ENCODE measurements at places on chromosomes 6 and 20.

- peak; percentile 59 for DNase-seq
These were observed 61.9 kb upstream of the ELOVL5 start for GRCh38 chr6:53410508-53411258.

DNA sequence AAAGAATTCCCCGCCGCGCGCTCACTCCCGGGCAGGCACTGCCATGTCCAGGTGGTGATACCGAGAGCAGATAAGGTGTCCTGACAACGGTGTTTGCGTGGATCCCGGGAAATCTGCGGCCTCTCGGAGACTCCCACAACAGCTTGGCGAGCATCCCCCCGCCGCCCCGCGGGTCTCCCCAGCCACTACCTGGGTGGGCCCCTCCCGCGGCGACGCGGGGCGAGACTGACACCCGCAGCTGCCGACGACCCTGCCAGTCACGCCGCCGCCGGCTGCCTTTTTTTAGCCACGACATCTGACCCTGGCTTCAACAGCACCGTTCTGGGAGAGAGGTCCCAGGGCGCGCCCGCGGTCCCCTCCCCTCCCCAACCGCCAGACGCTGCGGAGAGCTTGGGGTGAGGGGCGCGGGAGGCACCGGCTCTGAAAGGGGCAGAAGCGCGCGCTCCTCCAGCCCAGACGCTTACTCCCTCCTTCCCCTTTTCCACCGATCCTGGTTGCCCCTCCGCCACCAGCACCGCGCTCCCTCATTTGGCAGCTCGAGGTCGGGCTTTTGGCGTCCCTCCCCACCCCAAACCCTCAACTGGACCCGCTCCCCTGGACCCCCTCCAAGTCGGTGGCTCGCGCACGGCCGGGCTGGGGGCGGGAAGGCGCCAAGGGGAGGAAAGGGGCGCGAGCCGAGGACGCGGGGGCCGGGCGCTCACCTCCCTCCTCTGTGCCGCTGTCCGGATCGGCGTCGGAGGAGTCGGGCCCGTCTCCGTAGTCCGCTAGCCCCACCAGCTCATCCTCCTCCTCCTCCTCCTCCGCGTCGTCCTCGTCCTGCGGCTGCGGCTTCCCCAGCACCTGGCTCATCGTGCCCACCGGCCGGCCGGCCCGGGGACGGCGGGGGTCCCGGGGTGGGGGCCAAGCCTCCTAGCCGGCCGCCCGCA is 665 bp downstream of the RRAGD start:
- no peak for DNase-seq

- DNase-seq: no peak
These were observed 35.5 kb upstream of the TBXT start for GRCh38 chr6:166203003-166203640.

GRCh38 chr20:25054995-25055629 is 2.8 kb downstream of the ACSS1 start:
- no peak for DNase-seq

DNA sequence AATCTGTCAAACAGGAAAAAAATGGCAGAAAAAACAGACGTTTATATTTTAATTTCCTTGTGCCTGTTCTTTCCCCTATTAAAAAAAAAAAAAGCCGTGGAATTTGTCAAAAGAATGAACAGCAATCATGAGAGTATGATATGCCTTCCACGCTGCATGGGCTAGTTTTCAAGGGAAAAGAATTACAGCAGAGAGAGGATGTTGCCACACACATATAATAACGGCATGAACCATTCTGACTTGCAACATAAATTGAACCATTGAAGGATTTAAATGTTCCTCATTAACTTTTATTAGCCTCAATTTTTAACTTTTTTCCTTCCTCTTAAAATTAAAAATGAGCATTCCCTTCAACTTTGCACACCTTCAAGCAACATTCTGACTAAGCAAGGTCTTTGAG is 301.8 kb downstream of the FOXC1 start:
- peak; percentile 39 for DNase-seq

GRCh38 chr6:161434350-161434749 is 160.5 kb upstream of the AGPAT4 start:
- no peak for DNase-seq

- DNase-seq: no peak
These were observed 28.1 kb downstream of the ALDH8A1 start for GRCh38 chr6:134921721-134922261.

GRCh38 chr6:157989541-157990289 is 8.1 kb downstream of the SYNJ2 start:
- no peak for DNase-seq

- DNase-seq: no peak
These were observed 3.0 kb downstream of the PRSS16 start for GRCh38 chr6:27250277-27251111.

GRCh38 chr20:63132715-63133471 is 83.0 kb downstream of the YTHDF1 start:
- DNase-seq: no peak

DNA sequence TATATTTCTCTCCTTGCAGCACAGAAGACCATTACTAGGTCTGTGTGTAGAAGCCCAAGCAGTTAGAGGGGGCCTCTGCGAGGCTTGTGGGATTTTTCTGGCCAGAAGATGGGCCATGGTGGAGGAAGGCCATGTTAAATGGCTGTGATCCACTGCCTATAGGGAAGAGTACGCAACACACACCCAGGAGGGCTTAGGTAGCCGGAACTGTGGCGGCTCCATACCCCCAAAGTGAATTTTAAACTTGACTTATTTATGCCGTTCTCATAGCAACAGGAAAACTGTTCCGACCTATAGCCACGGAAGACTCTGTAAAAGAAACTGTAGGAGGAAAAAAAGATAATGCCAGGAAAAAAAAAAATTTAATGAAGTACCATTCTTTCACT is 69.5 kb downstream of the SLX4IP start:
- DNase-seq: no peak

- peak; percentile 59 for DNase-seq
These were observed 7.4 kb downstream of the SENP6 start for GRCh38 chr6:75608956-75609533.

DNA sequence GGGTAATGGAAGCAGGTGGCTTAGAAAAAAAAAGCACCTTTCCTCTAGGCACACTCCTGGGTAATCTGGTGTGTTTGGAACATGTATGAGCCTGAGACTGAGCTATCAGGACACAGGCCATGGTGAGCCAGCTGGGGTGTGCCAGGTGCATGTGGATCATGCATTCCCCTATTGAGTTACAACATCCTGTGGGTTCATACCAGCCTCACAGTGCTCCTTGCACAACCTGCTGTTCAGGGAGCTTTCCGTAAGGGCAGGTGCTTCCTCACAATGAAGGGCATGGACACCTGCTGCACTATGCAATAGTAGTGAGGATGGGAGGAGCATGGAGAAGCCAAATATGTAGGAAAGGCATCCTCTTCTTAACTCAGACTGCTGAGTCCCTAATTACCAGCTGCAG is 197.2 kb upstream of the SUPT3H start:
- DNase-seq: no peak

GRCh38 chr6:158987657-158988056 is 12.3 kb downstream of the RSPH3 start:
- no peak for DNase-seq

- DNase-seq: peak; percentile 27
These were observed 208.7 kb downstream of the PRL start for GRCh38 chr6:22087960-22088706.

DNA sequence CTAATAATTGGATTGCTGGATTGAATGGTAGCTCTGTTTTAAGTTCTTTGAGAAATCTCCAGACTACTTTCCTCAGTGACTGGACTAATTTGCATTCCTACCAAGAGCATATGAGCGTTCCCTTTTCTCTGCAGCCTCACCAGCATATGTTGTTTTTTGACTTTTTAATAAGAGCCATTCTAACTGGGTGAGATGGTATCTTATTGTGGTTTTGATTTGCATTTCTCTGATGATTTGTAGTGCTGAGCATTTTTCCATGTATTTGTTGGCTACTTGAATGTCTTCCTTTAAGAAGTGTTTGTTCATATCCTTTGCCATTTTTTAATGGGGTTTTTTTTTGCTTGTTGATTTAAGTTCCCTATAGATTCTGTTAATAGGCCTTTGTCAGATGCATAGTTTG is 94.7 kb upstream of the AHI1 start:
- DNase-seq: no peak

GRCh38 chr6:39432330-39433025 is 110.0 kb upstream of the KCNK16 start:
- DNase-seq: no peak

- no peak for DNase-seq
These were observed 78.0 kb downstream of the PSMB1 start for GRCh38 chr6:170475118-170475517.

GRCh38 chr6:13384506-13384905 is 56.2 kb upstream of the TBC1D7 start:
- no peak for DNase-seq

DNA sequence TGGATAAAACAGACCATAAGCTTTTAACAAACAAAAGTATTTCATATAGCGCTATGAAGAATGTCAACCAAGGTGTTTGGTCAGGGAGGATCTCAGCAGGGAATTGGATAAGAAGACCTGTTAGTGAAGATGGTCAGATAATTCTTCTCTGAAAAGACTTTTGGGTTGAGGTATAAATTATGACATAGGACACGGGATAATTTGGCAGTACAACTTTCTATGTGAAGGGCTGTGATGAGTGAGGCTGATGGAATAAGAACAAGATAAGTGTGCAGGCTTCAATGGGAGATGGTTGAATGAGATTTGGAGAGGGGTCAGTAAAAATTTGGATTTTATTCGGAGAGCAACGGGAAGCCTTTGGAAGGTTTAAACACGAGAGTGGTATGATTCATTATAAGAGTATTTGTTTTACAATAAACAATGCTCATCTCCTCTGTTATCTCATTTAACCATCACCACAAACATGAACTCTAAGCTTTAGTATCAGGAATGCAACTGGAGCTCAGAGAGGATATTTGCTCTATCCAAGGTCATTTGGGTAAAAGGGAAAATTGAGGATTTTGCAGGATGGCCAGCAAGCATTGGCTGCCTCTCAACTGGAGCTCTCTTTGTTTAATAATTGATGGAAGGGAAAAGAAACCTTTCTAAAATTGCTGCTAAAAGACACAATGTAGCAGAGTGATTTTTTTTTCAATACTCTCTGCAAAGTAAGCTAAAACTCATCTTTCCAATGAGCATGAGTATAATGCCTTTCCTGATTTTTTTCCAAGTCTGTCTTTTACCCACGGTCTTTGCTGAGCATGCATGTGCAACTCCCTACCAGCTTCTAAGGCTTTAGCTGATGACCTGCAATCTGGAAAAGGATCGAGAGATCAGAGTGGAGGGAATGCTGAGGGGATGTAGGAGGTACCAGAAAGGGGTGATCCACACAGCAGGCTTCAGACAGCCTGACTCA is 534.0 kb downstream of the CBLN4 start:
- no peak for DNase-seq

DNA sequence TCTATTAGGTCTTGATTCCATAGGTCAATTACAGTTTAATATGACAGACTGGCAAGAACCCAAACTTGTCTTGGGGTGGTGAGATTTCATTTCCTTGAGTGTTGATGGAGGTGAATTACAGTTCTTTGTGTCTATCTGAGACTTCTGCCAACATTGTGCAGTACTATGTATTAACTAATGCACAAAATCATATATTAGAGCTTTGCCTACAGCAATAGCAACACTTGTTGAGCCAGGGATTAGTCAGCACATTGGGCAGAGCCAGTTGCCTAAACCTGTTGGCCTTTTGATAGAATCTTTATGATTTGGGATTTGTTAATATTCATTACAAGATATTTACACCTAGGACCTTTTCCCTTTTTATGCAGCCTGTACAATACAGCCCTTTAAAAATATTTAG is 135.3 kb upstream of the CENPW start:
- no peak for DNase-seq

DNA sequence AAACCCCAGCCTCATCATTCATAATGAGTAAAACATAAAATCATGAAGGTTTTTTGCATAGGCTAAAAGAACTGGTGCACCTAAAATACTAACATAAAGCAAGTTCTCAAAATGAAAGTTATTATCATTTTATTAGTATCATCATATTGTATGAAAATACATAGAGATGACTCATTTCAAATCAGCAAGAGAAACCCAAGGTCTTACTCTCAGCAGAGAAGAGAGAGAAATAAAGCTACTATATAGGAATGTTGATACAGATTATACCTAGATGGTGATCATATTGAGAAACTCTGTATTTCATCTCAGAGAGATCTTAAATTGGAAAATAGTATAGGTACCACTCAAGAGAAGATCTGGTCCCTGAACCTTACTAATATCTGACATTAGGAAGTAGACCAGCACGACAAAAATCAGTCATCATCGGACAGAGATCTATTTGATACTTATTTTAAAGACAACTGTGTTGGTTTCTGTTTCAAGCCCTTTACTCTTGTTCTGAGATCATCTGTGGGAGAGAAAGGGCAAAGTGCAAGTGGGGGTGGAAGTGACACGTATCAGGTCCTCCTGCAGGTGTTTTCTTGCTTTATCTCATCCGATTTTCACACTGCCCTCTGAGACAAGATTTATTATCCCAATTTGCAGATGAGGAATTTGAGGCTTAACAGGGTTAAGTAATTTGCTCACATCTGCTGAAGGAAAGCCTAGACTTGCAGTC is 532.3 kb downstream of the MAFB start:
- DNase-seq: no peak

DNA sequence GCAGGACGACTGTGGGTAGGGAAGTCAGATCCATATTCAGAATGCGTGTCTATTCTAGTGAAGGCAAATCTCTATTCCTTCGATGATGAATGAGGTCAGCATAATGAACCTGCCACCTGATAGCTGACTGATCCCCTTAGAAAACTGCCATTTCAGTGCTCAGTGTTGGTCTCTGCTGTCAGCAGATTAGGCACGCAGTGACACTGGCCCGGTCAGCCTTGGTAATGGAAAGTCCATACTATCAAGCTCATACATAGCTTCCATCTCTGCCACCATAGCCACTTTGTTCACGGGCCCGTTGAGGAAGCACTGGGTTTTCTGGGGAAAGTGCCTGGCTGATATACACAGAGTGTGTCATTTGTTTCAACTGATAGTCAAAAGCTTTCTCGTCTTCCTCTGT is 54.0 kb downstream of the C6orf52 start:
- DNase-seq: no peak

GRCh38 chr6:78397499-78397898 is 469.9 kb upstream of the IRAK1BP1 start:
- DNase-seq: no peak

DNA sequence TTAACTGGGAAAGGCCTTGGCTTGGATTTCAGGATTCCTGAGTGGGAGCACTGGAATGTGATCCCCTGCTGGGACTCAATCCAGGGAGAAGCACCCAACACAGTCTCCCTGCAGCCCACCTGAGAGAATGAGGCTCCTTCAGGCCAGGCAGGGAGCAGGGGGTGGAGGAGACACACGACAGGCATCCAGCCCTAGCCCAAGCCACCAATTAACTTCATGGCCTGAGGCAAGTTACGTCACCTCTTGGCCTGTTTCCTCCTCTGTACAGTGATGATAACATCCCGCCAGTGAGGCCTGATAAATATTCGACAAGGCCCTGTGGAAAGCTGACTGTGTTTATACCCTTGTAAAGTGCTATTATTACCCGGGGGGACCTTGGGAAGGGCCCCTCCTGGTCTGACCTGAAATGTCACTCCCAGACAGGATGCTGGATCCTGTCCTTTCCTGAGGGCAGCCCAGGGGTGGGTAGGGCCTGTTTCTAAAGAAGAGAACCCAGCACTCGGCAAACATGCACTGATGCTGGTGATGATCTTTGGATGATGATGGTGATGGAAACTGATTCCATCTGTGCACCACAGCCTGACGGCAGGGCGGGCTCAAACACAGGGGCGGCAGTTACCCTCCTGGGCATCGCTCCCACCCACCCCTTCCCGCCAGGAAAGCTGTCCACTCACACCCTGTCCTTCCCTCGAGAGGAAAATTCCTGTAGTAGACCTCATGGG is 12.4 kb downstream of the FRS3 start:
- peak; percentile 21 for DNase-seq

All from inflammatory macrophage (primary cell).